ENCODE measurements at places on chromosomes 6 and 20. TPM values are rescaled to one million over a fixed set of nuclear protein-coding genes. Genes with fewer than 3 reads are reported as not detected.

The KIFC1 gene
- total RNA-seq: 2.9 TPM

The LCA5 gene
- 5.4 TPM for total RNA-seq

The FKBP1C gene
- total RNA-seq: 0.24 TPM

The WFDC12 gene
- not detected for total RNA-seq

The JPH2 gene
- total RNA-seq: 21.4 TPM
